IMR-90 (cell line): ENCODE measurements at places on chromosomes 4 and X. TPM values are rescaled to one million over a fixed set of nuclear protein-coding genes. Genes with fewer than 3 reads are reported as not detected.

- no peak for DNase-seq
Measured at GRCh38 chr4:118916691-118917289, 28.1 kb downstream of the SYNPO2 start.

NDUFA1 gene
- 12.5 and 47.5 TPM in 2 replicates for total RNA-seq

DNA sequence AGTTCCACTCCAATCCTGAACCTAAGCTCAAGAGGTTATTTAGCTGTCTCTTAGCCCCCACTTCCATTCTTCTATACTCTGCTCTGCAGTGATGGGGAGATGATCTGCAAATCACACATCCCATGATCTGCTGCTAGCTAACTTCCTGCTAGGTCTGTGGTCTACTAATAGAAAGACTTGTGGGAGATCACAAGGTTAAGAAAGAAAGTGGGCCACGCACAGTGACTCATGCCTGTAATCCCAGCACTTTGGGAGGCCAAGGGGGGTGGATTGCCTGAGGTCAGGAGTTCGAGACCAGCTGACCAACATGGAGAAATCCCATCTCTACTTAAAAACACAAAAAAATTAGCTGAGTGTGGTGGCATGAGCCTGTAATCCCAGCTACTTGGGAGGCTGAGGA lies 471.1 kb upstream of the NWD2 start:
- DNase-seq = no peak

SSX4B gene
- total RNA-seq = not detected in 2 replicates

DNA sequence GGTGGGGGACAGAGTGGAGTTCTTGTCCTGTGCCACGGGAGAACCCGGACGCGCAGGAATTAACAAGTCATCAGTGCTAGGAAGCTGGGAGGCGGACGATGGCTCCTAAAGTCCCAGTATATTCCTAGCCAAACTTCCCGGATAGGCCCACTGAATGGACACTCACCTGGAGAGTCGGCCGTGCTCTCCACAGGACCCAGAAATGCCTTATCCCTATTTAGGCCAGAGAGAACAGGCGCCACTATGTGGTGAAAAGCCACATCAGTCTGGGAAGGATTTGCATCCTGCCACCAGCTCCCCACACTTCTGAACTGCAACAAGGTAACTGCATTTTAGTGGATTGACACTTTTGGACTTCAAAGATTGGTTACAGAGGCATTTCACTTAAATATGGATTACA lies 1.1 kb downstream of the CFAP299 start:
- peak; percentile 32 for DNase-seq

MAGEB16 gene
- not detected in 2 replicates for total RNA-seq

RHOXF2 gene
- not detected in 2 replicates for total RNA-seq

DNA sequence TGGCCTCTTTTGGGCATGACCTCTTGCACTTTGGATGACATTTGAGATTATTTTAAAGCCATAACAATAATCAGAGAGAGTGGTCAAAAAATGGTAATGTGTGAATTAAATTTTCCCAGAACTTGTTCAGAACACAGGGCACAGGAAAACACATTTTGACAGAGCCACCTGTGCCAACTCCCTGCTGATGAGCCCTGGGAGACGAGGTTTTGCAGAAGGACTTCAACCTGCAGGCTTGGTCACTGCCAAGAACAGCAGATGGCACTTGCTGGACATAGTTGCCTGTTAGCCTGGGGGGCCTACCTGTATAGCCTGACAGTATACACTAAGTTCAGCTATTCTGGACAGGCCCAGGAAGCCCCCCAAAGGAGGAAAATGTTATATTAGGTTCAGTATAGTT lies 277.8 kb upstream of the EMCN start:
- no peak for DNase-seq

DNA sequence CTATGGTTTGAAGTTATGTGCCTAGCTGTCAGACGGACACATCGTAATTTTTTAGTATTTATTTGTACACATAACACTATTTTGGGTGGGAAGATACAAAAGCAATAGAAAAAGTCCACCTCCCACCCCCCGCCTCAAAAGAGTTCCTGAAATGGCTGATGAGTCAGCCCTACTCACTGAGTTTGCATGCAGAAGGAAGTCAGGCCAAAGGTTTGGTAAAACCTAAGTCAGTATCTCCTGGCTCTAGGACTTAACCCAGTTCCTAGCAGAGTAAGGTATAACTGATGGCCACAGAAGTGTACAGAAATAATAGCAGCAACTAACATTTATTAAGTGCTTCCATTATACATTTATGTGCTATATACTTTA lies 2.9 kb upstream of the KLHL2 start:
- peak; percentile 63 for DNase-seq

DRD5 gene
- total RNA-seq = not detected in 2 replicates

DNA sequence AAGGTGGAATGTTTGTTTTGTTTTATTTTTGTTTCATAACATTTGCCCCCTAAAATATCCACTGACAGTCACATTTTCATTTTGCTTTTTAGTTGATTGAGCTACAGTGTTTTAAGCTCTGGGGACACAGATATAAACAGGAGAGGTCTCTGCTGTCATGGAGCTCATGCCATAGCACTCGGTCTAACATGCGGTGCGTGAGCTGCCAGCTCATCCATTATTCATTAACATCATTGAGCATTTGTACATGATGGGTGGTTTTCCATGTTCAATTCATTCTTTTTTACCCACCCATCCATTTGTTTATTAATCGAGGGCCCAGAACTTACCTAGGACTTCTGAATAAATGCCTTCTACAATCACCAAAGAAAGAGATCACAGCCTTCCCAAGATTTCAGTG lies 150.1 kb upstream of the SFRP2 start:
- no peak for DNase-seq

IL9R gene
- not detected in 2 replicates for total RNA-seq

- DNase-seq = no peak
Measured at GRCh38 chr4:83340692-83341343, 6.2 kb upstream of the HPSE start.

GRCh38 chr4:138317175-138317748 lies 75.1 kb upstream of the SLC7A11 start:
- DNase-seq = no peak

DNA sequence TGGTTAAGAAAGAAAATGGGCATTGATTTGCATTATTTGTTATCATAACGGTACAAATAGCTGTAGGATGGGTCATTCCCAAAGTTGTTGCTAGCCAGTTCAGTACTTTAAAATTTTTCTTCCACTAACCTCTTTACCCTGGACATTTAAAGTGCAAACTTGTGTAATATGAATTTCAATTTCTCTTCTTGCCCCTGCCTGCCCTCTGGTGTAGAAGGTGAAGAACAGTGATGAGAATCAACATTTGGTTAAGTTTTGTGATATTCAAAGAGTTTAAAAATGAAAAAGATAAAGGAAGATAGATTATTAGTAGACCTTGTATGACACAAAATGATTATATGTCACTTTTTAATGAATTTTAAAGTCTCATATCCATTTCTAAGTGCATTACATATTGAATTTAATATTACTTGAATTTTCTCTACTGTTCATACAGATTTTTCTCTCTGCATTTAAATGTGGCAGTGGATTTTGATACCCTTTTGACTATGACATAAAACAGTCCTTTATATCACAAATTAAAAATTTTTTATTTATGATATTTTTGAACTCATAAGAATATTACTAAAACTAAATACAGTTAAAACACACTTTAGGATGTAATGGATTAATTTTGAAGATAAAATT lies 337.7 kb downstream of the BMPR1B start:
- peak; percentile 59 for DNase-seq

GRCh38 chr4:13860126-13860525 lies 232.6 kb upstream of the BOD1L1 start:
- no peak for DNase-seq

- DNase-seq = peak; percentile 60
Measured at GRCh38 chr4:109977854-109978501, 65.3 kb downstream of the EGF start.

DNA sequence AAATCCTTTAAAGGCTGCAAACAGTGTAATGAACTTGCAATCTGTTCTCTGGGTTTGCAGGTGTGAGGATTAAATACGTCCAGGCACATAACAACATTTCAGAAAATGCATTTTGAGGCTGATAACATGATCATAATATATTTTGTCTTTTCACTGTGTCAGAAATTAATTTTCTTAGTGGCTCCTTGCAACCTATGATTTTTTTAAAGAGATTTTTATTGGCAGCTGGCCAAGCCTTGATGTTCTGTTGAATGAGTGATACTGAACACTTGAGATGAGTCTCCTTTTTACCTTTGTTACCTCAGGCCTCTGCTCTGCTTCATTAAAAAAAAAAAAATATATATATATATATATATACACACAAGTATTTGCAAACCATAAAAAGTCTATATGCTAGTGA lies 68.2 kb upstream of the TENM3 start:
- no peak for DNase-seq

TMEM150C gene
- total RNA-seq = under 0.01 and 0.36 TPM in 2 replicates

- DNase-seq = peak; percentile 38
Measured at GRCh38 chr4:86452422-86452891, 92.6 kb upstream of the MAPK10 start.

VBP1 gene
- 42.3 and 75.3 TPM in 2 replicates for total RNA-seq

- no peak for DNase-seq
Measured at GRCh38 chr4:156672492-156673305, 298.9 kb downstream of the PDGFC start.

DNA sequence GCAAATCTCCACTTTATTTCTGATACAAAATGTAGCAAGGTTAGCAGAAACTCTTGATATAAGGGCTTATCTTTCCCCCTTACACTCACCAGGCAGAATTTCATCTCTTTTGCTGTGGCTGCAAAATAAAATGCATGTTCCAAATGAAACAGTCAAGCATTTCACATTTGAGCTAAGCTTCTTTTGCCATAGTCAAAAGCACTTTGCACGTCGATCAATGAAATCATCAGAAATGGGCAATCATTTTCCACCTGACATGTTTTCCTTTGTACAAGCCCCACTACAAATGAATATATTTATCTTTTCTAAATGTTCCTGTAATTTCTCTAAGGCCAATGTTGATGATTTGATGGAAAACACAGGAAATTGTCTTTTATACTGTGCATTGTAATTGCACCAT lies 178.4 kb downstream of the ANKRD50 start:
- DNase-seq = no peak

DNA sequence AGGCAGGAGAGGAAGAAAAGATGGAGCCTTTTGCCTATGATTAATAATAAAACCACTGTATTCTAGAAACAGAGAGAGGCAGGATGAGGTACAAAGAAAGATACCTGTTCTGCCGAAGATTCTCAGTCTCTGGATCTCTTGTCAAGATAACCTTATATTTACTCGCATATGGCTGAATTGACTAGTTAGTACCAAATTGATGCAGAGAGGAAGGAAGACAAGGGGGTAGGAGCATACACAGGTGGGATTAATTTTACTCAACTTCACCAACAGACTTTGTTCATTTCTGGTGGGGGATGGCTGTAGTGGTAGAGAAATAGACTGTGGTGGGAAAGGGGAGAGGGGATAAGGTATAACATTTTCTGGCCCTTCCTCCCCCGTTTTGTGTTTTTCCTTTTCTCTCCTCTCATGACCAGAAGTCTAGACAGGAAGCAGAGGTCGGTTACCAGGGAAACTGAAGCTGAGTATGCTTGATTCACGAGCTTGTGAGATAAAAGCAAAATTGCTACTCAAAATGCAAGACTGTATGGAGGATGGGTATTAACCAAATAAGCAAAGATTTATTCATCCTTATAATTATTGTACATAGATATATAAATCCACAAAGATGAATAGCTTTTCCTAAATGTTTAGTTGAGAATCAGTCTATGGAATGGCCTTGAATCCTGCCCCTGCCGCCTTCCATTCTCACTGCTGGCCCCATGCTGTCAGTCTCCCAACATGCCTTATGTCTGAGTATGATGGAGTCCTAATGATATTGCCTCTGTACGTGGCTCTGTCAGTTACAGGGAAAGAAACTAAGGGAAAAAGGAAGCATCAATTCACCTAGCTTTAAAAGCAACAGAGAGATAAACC lies 17.8 kb upstream of the PAGE2B start:
- peak; percentile 19 for DNase-seq

HTRA3 gene
- 1.1 and 1.3 TPM in 2 replicates for total RNA-seq

ESX1 gene
- total RNA-seq = not detected in 2 replicates

GRCh38 chr4:157521906-157522305 lies 301.4 kb downstream of the GRIA2 start:
- no peak for DNase-seq

RBPJ gene
- total RNA-seq = 148 and 172 TPM in 2 replicates

DNA sequence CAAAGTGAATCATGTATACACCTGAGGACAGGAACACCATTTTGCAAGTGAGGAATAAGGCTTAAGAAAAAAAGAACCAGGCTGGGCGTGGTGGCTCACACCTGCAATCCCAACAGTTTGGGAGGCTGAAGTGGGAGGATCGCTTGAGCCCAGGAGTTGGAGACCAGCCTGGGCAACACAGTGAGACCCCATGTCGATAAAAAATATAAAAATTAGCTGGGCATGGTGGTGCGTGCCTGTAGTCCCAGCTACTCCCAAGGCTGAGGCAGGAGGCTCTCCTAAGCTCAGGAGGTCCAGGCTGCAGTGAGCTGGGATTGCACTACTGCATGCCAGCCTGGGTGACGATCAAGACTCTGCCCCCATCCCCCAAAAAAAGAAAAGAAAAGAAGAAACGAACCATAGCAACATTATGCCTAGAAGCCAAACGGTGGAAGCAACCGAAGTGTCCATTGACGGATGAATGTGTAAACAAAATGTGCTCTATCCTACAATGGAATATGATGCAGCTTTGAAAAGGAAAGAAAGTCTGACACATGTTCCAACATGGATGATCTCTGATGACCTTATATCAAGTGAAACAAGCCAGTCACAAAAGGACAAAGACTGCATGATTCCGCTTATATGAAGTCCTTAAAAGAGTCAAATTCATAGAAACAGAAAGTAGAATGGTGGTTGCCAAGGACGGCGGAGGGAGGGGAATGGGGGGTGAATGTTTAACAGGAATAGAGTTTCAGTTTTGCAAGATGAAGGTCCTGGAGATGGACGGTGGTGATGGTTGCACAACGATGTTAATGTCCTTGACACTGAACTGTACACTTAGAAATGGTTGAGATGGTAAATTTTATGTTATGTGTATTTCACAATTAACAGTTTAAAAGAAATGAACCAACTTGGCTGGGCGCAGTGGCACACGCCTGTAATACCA lies 8.6 kb upstream of the KIAA0232 start:
- no peak for DNase-seq

H2BW2 gene
- total RNA-seq = not detected in 2 replicates

- no peak for DNase-seq
Measured at GRCh38 chrX:64427787-64428186, 32.5 kb upstream of the MTMR8 start.

DNA sequence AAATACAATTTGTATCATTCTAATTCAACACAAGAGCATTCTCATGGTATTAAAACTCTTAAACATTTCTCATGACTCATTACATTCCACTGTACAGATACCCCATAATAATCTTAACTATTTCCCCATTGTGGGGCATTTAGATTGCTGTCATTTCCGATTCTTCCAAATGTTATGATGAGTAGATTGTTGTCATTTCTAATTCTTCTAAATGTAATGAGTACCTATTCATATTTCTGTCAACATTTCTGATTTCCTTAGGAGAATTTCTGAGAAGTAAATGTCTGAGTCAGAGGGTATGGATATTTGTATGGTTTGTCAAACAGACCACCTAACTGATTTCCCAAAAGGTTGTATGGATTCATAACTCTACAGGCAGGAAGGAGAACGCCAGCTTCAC lies 8.3 kb downstream of the S100G start:
- peak; percentile 80 for DNase-seq
